ENCODE measurements at places on chromosomes 5 and 9. TPM values are rescaled to one million over a fixed set of nuclear protein-coding genes. Genes with fewer than 3 reads are reported as not detected.

TMEM252 gene
- not detected for total RNA-seq

CCDC192 gene
- total RNA-seq: not detected

DNA sequence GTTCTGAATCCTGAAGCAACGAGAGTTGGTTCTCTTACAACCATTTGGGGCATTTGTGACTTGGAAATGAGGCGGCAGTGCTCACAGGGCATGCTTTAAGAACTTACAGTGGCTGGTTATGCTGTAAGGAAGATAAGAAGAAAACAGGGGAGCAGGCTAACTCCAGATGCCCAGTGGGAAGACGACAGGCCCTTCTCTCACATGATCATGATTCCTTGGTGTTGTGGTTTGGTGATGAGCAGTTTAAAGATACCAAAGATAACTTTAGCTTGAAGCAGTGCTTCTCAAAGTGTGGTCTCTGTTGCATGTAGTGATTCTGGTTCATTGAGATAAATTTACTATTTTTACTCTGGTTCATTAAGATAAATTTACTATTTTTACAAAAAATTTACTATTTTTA is 2.6 kb upstream of the HABP4 start:
- DNase-seq: no peak

DNA sequence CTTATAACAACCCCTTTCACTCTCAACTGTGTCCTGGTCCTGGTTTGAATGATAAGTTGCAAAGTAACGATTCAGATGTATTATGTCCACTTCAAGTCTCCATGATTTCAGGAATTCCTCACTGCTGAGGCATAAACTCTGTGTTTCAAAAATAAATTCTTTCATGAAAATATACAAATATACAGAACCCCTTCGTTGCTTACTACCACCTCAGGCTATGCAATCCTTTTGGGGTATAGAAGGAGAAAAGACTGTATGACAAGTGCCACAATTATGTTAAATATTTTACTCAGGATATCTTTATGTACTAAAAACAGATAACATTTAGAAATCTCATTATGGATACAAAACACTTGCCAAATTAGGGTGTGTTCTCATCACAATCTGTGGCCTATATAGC is 190.7 kb downstream of the KCTD16 start:
- DNase-seq: no peak

- DNase-seq: peak; percentile 6
These were observed 24.4 kb downstream of the CTXN3 start for GRCh38 chr5:127673117-127673800.

DNA sequence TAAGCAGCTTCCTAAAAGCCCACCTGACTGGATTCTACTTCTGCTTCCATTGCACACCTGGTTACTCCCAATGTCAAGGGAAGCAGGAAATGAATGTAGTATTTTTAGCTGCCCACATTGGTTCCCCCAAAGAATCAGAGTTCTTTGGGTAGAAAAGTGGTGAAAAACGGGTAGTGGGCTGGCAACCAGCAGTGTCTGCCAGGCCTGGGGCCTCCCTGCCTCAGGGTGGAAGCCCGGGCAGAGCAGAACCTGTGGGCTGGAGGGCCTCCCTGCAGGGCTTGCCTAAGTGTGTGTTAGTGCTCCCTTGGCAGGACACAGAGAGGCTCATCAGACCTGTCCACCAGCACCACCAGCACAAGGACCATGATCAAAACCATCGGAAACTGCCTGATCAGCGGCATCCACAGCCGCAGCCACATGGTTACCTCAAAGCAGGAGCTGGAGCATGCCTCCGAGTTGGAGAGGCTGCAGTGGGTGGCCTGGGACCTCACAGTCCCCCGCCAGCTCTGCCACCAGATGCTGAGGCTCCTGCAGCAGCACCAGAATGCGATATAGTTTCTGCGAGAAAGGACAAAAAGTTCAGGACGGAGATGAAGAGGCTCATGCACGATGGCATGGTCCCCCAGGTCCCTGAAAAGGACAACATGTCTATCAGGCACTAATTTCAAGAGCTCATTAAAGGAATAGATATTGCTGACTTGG is 72.2 kb downstream of the PTPDC1 start:
- DNase-seq: no peak

- DNase-seq: no peak
These were observed 103.7 kb upstream of the TLX3 start for GRCh38 chr5:171205375-171205774.

GRCh38 chr9:94761481-94761880 is 35.0 kb downstream of the AOPEP start:
- peak; percentile 45 for DNase-seq

GRCh38 chr9:89984214-89984613 is 379.4 kb downstream of the GADD45G start:
- peak; percentile 95 for DNase-seq

Measured in bronchial epithelial cell (primary cell).